ENCODE measurements at places on chromosomes 5 and 9. TPM values are rescaled to one million over a fixed set of nuclear protein-coding genes. Genes with fewer than 3 reads are reported as not detected.

Gene TSLP
- 0.25 TPM for total RNA-seq

Gene COL23A1
- 1.4 TPM for total RNA-seq

Gene PCDHB5
- 0.42 TPM for total RNA-seq

Gene F2RL2
- 0.08 TPM for total RNA-seq

Gene BHMT
- total RNA-seq, result 27.7 TPM

Gene FGD3
- 6.2 TPM for total RNA-seq

Gene CMYA5
- 2.9 TPM for total RNA-seq

Gene ABLIM3
- total RNA-seq, result 131 TPM

Gene PRUNE2
- total RNA-seq, result 4.5 TPM

Gene SV2C
- total RNA-seq, result not detected

Gene ODF2
- total RNA-seq, result 21.8 TPM

Gene SAPCD2
- 0.08 TPM for total RNA-seq

Gene WNT8A
- total RNA-seq, result not detected

Gene ZNF354C
- total RNA-seq, result 2.8 TPM

Gene FREM1
- total RNA-seq, result 1.4 TPM

Gene MEF2C
- total RNA-seq, result 9.5 TPM

Gene IRX2
- total RNA-seq, result not detected

Gene ALDOB
- total RNA-seq, result 1,744 TPM

Gene ATOX1
- 49.0 TPM for total RNA-seq

Gene TXN
- total RNA-seq, result 111 TPM

Gene NUTM2G
- not detected for total RNA-seq

Gene GOLM1
- 9.2 TPM for total RNA-seq
